ENCODE measurements at places on chromosomes 5 and 9.

DNA sequence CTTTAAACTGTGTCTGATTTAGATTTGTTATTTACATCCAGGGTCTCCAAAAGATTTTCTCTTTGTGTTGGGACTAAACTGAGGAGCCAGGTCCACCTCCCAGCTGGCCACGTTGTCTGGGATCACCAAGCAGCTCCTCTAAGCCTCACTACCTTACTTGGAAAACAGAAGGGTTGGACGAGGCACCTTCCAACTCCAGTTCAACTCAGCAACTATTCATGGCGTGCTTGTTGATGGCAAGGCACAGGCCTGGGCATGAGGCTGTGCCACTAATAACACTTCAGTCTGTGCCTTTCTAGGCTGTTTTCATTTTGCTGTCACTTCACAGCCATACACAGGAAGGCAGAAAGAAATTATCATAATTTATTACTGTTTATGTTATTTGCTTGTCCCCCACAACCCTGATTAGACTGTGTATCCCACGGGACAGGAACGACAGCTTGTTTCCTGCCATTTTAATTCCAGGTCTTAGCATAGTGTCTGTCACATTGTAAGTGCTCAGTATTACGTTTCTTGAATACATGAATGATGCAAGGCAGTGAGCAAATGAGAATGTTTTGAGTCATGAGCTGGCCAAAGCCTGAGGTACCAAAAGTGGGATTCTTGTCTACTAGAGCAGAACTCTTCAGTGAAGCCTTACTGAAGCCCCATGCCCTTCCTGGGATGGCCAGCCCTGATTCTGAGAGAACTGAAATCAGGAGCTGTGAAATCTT lies 125.8 kb downstream of the GALNT10 start:
- no peak for DNase-seq

DNA sequence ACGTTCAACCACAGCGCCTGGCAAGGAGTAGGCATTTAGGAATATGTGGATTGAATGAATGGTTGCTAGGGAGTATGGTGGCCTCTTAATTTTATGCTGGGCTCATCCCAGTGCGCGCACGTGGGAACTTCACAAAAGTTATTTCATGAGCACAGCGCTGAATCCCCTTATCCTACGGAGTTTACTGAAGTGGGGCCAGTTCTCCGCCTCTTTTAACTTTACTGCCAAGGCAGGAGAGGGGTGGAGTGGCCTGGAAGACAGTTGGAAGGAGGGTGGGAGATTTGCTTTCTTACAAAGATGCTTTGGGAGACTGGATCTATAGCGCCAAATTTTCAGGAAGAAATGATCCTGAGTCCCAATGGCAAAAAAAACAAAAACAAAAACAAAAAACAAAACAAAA lies 326.5 kb downstream of the SH3GL2 start:
- no peak for DNase-seq

DNA sequence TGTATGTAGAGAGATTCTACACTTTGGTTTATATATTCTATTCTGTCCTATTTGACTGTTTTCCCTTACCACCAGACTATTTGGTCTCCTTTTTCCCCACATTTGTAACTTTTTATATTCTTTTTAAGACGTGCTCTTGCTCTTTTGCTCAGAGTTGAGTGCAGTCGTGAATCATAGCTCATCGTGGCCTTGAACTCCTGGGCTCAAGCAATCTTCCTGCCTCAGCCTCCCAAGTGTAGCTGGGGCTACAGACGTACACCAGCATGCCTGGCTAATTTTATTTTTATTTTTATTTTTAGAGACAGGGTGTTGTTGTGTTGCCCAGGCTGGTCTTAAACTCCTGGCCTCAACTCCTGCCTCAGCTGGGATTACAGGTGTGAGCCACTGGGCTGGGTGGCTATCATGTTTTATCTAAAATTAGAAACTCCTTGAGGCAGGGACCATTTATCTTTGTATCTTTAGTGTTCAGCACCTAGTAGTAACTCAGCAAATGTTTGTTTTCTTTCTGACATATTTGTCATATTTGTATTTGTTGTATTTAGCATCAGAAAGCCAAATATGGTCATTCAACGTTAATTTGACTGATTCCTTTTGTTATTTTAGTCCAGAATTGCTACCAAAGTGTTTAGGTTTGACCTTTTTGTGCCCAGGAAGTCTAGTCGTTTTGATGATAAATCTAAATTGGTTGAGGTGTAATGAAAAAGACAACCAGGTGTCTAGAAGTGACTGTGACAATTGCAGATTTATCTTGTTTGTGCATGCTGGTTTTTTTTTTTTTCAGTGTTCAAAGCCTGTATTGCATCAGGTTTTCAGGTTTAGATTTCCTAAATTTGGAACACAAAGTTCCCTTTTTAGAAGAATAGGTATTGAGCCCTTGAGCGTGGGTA lies 44.3 kb downstream of the ERBIN start:
- no peak for DNase-seq

DNA sequence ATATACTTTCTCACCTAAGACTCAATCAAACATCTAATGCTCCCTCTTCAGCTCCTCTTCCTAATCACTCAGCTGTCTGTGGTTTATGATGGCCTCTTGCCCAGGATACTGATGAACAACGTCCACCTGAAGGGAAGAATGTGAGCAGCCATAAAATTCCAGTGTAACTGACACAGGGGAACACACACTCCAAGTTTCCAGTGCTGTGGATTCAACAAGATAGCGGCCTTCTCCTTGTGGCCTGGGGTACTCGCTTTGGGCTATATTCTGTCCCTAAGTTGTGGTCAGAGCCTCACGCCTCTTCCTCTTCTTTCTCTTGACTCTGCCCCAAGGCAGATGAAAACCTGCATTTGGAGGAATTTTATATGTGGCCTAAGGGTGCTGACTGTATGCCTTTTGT lies 11.7 kb downstream of the B4GALT1 start:
- DNase-seq: no peak

- no peak for DNase-seq
These were observed 11.1 kb downstream of the GM2A start for GRCh38 chr5:151264113-151264512.

DNA sequence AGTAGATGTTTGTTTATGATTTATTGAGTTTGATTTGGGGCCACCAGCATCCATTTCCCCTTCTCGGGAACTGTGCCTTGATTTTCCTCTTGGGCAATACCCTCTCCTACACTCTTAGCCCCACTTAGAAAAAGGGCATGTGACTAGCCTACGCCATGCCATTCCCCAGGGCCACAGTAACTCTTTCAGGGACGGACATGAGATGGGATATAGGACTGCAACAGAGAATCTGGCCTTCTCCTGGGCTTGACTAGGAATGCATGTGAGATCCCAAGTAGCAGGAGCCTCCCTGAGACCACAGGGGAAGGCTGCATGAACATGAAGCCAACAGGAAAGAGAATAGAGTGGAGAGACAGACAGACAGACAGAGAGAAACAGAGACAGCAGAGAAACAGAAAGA lies 30.7 kb upstream of the SPARC start:
- DNase-seq: no peak

GRCh38 chr9:106784076-106784475 lies 78.9 kb upstream of the ZNF462 start:
- DNase-seq: no peak

GRCh38 chr5:140883373-140883772 lies 1.4 kb downstream of the PCDHA13 start:
- DNase-seq: no peak

DNA sequence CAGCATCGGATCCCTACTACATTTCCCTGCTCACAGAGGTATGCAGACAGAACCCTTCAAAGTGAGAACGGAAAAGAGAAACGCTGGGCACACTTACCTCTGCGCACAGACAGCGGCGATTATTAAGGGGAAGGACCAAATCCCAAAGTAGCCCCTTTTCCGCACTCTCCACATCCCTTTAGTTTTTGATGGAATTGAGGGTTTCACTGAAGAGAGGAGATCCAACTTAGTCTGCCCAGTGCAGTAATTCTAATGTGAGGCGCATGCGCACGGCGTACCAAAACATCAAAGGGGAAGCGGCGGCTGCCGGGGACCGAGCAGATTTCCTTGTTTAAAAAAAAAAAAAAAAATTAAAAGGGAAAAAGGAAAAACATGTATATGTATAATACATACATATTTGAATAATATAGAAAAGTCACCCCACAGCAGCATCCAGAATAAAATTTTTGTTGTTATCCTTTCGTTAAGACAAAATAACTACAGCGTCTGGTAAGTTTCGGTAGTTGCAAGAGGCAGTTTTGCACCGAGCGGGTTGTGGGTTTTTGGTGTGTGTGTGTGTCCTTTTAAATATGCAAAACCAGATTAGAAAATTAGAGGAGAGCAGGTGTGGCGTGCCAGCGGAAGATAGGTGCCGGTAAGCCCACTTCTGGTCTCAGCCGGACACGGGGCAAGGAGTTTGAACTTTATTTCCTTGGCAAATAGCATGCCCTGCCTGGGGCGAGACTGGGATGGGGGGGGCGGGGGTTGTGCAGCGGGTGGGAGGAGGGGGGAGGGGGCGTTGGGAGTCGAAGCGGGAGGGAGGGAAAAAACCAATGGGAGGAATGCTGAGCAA lies at the start of gene GABRB2:
GABRB2 (minus strand) TSS at position 256 of the 832 bp plus-strand sequence; CDS start at position 174, 82 bp downstream.
- DNase-seq: peak; percentile 51

GRCh38 chr5:124755565-124755964 lies 9.1 kb upstream of the ZNF608 start:
- DNase-seq: no peak

DNA sequence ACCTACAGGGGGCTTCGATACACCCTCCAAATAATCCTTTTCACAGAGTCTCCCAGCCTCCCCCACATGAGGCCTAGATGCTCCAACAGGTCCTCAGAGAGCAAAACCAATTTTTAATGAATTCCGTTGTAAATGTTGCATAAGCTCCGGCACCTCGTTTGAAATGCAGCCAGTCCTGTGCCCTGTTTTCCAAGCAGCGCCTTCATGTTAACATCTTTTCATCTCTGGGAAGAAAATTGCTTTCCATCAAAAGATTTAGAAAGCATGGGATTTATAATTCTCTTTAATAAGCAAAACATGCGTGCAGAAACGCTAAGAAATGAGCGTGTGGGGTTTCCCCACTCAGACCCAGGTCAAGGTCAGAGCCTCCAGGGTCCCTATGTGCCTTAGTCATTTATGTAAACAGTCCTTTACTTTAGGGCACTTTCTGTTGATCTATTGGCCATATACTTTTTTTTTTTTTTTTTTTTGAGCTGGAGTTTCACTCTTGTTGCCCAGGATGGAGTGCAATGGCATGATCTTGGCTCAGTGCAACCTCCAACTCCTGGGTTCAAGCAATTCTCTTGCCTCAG lies 177.5 kb upstream of the S1PR3 start:
- DNase-seq: no peak

DNA sequence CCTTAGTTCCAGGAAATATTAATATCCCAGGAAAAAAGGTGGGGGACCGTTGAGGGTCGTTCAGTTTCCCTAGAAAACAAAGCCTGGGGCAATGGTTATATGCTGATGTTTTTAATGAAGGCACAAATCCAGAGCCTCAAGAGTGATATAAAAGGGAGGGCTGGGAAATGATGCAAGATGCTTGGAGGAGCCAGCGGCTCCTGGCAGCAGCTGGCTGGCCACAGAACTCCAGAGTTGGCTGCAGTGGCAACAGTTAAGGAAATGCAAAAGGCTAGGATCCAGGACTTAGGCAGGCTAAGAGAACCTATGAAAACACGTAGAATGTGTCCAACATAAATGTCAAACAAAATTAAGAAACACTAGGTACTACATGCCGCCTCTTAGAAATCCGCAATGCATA lies 31.0 kb upstream of the B4GALT1 start:
- DNase-seq: no peak

DNA sequence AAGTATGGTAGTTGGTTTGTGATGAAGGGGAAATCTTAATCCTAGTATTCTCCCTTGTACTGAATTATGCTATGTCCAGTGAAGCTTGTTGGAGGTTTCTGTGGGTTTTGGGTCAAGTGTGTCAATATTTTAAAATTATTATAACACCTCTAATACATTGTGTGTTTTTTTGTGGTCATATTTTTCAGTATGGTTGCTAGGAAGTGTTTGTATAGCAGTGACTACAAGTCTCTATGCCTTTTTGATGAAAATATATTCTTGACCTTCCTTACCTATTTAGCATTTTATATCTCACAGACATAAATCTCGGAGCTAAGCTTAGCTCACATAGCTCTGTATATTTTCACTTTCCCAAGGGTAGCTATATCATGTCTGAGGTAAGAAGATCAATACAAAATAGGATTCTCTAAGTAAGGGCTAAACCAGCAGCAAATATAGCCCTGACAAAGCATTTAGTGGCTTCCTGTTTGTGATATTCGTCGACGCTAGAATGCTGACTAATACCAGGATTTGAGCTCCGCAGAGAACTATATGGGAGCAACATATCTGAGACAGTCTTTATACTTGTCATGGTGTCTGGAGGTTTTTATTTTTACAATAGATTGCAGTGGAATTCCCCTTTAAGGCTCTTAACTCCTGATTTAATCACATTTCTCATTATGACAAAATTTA lies 82.3 kb downstream of the MACIR start:
- no peak for DNase-seq

GRCh38 chr9:21413151-21413550 lies 4.2 kb downstream of the IFNA8 start:
- DNase-seq: no peak

DNA sequence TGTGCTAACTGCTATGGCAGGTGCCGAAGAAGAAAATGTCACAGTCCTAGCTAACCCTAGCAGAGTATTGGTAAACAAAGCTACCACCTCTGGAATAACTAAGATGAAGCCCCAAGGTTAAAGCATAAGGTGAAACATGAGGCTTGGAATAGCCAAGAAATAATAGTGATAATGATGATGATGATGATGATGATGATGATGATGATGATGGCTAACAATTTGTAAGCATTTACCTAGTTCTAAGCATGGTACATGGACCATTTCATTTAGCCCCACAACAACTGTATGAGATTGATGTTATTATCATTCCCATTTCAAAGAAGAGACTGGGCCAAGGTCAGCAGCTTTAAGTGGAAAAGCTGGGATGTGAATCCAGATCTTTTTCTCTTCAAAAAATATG lies 35.3 kb downstream of the SH3RF2 start:
- no peak for DNase-seq

- DNase-seq: no peak
These were observed 18.4 kb downstream of the RUFY1 start for GRCh38 chr5:179568721-179569120.

DNA sequence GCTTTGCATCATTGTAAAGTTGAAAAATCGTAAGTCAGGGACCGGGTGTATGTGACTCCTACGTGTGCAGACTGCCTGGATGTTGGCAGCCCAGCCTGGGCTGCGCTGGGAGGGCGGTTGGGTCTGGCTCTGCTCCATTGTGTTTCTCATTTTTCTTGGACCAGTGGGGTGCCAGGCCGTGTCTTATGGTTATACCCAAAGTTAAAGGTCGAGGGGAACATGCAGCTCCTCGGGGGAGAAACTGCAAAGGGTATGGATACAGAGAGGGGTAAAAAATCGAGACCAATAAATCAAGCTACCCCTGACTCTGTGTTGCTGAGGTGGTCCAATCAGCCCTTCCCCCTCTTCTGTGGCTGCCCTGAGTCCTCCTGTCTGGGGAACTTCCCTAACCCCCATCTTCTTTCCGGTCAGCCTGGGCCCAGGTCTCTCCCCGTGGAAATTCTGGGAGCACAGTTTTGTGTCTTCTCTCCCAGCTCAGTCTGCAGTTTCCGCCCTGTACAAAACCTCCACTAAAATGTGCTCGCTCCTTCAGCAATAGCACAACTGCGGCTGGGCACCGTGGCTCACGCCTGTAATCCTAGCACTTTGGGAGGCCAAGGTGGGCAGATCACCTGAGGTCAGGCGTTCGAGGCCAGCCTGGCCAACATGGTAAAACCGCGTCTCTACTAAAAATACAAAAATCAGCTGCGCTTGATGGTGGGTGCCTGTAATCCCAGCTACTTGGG lies 34.1 kb upstream of the UNC5A start:
- no peak for DNase-seq
